ENCODE measurements at places on chromosomes 1 and 21.

- no peak for DNase-seq
Observed at GRCh38 chr1:74523873-74524480, 11.6 kb upstream of the LRRC53 start.

- no peak for DNase-seq
Observed at GRCh38 chr1:180787628-180788307, 124.9 kb upstream of the KIAA1614 start.

GRCh38 chr1:23571465-23571864 is 12.2 kb upstream of the ID3 start:
- no peak for DNase-seq

DNA sequence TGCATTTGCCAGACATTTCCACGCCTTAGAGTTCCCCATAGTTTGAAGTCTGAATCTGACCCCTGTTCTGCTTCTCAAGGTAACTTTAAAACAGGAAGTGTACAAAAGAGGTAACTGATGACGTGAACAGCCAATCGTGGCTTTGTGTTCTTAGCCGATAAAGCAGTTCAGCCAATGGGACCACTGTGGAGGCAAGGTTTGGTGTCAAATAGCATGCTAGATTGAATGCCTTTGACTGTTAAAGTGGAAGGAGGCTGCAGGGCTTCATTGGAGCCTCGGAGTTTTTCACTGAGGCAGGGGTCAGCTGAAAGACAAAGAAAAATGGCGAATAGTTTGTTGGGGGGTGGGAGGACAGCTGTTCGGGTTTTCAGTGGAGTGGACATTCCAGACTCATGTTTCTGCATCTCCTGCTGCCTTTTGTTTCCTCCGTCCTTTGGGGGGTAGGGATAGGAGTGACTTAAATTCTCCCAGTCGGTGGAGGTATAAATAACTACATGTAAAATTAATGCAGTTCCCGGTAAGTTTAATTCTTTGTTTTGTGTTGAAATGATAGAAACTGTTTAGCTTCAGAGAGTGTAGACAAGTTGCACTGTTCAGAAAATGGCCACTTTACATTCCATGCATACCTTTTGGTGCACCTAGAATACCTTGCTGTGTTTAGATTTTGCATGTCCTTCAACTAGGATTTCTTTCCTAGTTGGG is 17.7 kb downstream of the NFYC start:
- DNase-seq, result peak; percentile 14

DNA sequence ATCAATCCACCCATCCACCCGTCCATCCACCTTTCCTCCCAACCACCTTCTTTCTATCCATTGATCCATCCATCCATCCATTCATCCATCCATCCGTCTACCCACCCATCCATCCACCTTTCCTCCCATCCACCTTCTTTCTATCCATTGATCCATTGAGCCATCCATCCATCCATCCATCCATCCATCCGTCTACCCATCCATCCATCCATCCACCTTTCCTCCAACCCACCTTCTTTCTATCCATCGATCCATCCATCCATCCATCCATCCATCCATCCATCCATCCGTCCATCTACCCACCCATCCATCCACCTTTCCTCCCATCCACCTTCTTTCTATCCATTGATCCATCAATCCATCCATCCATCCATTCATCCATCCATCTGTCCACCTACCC is 5.1 kb upstream of the EDN2 start:
- DNase-seq, result no peak

DNA sequence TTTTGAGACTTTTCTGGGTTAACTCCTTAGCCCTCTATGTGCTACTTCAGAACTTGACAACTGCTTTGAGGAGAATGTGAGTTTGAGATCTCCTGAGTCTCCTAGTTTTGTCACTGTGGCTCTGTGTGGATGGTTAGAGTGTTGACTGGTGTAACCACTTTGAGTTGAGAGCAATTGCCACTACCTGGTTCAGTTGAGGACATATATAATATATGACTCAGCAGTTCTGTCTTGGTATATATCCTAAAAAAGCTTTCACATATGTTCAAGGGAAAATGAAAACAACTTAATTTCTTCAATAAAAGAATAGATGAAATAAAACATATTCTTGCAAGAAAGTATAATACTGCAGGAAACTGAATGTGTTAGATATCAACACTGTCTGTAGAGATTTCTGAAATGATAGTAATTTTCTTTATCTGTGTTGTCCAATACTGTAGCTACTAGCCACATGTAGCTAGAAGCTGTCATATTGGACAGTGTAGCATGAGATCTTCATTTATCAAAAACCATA is 96.7 kb upstream of the QSOX1 start:
- DNase-seq, result no peak

DNA sequence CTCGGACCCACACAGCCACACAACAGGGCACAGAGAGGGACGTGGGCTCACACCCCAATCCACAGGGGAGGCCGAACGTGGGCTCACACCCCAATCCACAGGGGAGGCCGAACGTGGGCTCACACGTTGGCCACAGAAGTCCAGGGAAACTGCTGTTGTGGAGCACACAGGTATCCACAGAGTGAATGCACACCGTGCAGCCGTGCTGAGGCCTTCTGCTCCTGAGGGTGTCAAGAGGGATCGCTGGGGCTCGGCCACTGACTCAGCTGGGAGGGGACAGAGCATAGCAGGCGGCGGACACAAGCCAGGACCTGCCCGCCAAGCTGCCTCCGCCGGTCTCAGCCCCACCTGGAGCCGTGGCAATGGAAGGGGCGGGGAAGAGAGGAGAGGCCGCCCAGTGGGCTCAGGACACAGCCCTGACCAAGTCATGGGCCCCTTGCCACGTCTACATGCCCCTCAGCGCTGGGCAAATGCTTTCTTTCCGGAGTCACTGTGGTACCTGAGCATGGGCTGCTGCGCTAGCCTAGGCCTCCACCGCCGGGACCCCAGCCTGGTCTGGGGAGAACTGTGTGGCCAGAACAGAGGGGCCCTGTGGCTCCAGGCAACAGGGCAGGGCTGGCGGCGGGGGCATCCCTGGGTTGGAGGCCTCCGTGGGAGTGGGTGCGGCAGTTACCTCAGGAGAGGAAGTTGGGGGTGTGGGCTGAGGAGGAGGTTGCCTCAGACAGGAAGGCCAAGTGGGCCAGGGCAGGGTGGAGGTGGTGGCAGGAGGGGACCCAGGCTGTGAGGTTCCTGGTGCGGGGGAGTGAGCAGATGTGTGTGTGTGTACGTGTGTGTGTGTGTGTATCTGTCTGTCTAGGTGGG is 1.2 kb downstream of the SYTL1 start:
- peak; percentile 42 for DNase-seq

DNA sequence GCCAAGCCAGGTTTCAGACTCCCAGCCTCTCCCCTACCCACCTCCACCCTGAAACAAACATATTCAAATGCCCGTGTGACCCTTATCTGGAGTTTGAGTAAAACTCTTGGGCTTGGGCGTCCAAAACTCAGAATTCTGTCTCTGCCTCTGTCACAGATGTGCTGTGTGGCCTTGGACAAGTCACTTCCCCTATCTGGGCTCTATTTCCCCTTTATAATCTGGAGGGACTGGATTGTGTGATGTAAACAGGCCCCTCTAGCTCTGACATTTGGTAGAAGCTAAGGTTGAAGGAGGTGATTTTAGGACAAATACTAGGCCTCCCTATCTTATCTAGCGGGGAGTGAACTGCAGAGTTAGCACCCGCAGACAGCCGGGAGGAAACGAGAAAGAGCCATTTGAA is 67.5 kb downstream of the IGSF21 start:
- DNase-seq, result no peak

- no peak for DNase-seq
Observed at GRCh38 chr1:45327644-45328515, 1.2 kb downstream of the HPDL start.

DNA sequence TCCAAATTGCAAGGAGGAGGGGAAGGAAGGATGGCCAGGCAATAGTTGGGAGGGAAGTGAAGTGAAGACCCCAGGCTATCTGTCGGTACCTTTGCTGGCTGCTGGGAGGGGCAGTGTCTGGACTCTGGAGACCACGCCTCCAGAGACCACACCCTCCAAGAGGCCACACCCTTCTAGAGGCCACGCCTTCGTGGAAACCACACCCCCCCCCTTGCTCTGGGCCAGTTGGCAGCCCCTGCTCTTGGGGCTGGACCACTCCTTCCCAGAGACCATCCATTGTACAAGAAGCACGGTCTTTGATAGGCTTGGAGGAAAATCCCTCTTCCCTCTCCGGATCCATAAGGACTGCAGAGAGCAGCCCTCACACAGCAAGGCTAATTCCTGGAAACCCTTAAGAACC is 73.1 kb downstream of the RYR2 start:
- DNase-seq, result no peak

DNA sequence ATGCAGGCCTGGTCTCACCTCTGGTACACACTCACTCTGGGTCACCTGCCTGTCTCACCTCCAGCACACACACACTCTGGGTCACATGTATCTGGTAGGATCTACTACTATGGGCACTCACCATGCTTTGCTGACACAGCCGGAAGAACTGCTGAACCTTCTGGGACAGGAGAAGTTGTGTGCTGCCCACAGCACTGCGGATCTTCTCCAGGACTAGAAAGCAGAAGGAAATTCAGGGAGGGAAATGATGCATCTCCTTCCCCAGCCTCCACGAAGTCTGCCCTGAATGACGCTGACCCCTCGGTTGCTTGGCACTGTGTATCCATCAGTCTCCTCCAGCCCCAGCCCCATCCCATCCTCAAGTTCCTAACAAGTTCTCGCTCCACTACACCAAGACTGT is 7.9 kb upstream of the SMIM12 start:
- no peak for DNase-seq

- DNase-seq, result no peak
Observed at GRCh38 chr1:206482611-206483010, 12.3 kb downstream of the IKBKE start.

GRCh38 chr1:5436808-5437207 is 555.4 kb downstream of the NPHP4 start:
- DNase-seq, result no peak

DNA sequence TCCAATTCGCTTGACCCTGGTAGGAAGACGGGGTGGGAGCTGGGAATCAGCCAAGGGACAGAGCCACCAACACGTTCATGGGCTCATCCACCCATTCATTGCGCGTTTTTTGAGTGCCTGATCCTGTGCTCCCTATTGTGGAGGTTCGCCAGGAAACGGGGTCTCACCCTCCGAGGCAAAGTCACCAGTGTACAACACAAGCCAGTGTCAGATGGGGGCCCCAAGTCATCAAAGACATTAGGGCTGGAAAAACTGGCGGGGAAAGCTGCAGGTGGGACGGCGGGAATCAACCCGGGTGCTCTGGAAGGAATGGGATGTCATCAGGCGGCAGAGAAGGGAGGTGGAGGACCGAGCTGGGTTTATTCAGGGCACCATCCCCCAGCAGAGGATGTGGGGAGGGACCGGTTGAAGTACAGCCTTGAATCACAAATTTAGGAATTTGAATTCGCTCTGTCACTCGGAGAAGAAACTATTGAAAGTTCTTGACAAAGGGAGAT is 667 bp upstream of the NID1 start:
- no peak for DNase-seq

GRCh38 chr1:52904927-52905698 is 16.4 kb downstream of the ECHDC2 start:
- peak; percentile 17 for DNase-seq

- DNase-seq, result no peak
Observed at GRCh38 chr1:941588-942383, 17.3 kb downstream of the NOC2L start.
